ENCODE measurements at places on chromosomes 11 and 22. TPM values are rescaled to one million over a fixed set of nuclear protein-coding genes. Genes with fewer than 3 reads are reported as not detected.

Gene MMP3
- 0.48 TPM for total RNA-seq

Gene POTEH
- not detected for total RNA-seq

Gene ACR
- not detected for total RNA-seq

Gene STT3A
- total RNA-seq: 92.0 TPM

Gene SLC22A9
- total RNA-seq: not detected

Gene RIN1
- total RNA-seq: 32.9 TPM

Gene SLC22A8
- total RNA-seq: not detected

Gene MAP6
- total RNA-seq: 1.9 TPM

Gene FREY1
- total RNA-seq: not detected

Data from A549 treated with Mapracorat at 1 μM for 4 hours (cell line).